GM03348 (cell line): ENCODE measurements at places on chromosomes 12 and 14.

DNA sequence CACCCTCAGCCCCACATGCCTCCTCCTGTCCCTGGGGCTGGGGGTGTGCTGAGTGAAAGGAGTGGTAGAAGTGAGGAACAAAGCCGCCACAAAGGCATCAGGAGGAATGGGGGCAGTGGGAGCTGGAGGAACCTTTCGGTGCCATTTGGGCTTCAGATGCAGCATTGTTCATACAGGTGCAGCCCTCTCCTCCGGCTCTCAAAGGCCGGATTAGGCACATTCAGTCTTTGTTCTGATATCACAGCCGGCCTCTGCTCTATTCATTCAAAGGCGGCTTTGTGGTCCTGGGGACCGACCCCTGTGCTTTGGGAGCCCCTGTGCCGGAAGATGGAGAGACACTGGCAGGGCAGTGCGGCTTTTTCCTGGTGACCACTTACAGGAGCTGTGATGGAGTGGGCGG lies 53.2 kb downstream of the SMOC1 start:
- DNase-seq = no peak

DNA sequence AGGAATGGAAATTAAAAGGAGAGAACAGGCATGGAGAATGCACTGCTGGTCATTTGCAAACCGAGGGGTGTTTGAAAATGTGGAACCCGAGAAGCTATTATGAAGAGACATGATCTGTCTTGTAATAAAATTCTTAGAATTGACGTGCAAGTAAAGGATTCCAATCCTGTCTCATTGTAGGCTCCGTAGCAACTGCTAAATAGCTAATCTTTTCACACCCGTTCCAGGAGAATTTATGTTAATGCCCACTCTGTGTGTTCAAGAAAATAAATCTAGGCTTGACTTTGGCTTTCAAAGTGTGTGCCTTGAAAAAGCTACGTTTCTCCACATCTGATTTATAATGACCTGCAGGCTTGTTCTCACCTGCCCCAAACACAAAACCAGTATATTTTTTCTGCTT lies 380.9 kb downstream of the GLT1D1 start:
- no peak for DNase-seq

DNA sequence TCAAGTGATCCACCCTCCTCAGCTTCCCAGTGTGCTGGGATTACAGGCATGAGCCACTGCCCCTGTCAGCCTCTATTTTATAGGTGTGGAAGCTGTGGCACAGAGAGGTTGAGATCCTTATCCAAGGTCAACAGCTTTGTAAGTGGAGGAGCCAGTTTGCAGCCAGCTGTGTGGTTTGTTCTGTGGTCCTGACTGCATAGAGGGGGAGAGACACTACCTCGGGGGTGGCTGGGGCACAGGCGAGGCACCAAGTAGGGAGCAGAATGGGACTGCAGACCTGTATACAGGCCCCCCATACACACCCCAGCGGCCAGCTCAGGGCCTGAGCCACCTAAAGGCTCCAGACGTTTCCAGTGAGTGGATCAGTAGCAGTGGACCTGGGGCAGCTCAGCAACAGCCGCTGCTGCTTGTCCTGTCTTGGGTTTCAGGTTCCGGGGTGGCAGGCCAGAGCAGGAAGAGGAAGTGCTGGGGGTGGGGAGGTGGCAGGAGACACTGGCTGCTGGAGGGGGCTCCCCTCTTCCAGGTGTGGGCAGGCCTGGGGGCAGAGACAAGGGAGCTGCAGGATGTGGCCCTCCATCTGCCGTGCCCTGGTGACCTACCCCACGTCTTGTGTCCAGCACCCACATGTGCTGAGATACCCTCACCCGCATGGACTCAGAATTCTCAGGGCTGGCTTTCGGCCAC lies 11.0 kb downstream of the ORAI1 start:
- no peak for DNase-seq

DNA sequence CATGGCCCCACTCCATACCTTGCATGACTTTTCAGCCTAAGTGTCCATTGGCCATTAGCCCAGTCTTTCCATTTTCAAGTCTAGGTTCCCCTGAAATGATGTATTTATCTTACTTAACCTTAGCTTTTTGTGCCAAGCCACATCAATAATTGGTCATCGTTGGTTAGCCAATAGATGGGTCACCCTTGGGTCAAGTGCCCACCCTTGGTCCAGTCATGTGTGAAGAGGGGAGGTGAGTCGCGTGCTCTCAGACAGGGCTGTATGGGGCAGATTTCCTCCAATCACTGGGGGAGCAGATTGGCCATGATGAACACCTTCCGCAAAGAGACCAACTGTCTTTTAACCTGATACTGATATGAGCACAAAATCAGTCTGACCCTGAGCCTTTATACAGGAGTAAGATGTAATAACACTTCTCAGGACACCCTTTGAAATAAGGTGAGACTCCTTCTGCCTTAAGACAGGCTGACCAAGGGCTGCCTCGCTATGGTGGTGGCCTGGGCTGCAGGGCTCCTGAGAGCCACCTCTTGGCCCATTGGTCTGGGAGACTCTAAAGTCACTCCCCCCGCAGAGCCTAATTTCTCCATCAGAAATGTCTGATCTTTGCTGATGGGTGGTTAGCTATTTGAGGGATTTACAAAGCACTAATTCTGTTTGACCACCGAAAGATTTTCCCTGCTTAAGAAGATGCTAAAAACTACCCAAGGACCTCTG lies 143.2 kb downstream of the ZFP36L1 start:
- no peak for DNase-seq

DNA sequence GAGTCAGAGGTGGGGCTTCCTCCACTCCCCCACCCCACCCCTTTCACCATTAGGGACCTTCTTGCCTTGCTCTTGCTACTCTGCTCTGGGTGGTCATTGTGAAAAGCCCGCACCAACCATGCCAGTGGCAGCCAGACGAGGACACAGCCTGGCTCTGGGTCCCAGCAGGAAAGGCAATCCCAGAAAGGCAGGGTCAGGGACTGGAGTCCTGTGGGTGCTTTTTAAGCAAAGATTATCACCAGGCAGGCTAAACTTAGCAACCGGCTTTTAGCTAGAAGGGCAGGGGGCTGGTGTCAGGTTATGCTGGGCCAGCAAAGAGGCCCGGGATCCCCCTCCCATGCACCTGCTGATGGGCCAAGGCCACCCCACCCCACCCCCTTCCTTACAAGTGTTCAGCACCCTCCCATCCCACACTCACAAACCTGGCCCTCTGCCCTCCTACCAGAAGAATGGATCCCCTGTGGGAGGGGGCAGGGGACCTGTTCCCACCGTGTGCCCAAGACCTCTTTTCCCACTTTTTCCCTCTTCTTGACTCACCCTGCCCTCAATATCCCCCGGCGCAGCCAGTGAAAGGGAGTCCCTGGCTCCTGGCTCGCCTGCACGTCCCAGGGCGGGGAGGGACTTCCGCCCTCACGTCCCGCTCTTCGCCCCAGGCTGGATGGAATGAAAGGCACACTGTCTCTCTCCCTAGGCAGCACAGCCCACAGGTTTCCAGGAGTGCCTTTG lies 1.2 kb upstream of the GAPDH start:
- DNase-seq = peak; percentile 80

DNA sequence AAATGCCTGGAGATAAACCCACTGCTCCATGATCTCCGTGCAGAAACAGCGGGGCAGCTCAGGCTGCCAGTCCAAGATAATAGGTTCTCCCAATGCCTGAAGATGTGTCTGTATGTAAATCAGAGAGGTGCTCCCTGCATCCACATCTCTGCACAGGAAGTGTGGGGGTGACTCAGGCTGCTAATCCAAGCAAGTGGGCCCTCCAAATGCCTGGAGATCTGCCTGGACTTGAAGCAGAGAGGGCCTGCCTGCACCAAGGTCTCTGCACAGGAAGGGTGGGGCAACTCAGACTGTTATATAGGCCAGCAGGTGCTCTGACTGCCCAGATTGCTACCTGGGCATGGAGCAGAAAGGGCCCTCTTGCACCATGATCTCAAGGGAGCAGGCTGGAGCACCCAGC lies 504.7 kb downstream of the LRFN5 start:
- no peak for DNase-seq

GRCh38 chr12:94952325-94952724 lies 51.2 kb downstream of the NDUFA12 start:
- no peak for DNase-seq

- DNase-seq = no peak
These were observed 39.0 kb upstream of the G2E3 start for GRCh38 chr14:30519961-30520360.

DNA sequence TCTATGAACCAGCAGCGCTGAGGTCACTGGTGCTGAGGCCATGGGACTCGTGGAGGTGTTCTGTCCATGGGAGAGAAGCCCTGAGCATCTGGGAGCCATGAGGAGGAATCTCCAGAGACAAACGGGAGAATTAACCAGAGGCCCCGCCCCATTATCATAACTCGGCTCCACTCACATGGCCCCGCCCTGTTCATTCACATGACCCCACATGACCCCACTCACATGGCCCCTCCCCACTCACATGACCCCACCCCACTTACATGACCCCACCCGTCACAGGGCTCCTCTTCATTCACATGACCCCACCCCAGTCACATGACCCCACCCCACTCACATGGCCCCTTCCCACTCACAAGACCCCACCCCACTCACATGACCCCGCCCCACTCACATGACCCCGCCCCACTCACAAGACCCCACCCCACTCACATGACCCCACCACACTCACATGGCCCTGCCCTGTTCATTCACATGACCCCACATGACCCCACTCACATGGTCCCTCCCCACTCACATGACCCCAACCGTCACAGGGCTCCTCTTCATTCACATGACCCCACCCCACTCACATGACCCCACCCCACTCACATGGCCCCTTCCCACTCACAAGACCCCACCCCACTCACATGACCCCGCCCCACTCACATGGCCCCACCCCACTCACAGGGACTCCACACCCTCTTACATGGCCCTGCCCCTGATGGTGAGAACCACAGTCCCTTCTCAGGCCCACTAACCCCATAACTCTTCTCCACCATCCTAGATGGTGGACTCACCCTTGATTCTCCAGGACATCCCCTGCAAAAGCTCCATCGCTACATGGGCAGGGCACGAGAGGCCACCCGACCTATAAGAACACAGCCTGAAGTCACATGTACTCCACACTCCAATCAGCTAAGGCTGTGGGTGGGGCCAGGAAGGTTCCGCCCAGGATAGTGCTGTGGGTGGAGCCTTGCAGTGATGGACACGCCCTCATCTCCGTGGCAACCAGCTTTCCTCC lies 151.1 kb upstream of the SFSWAP start:
- no peak for DNase-seq

- DNase-seq = peak; percentile 49
These were observed 115.5 kb upstream of the G2E3 start for GRCh38 chr14:30443368-30444007.

- peak; percentile 72 for DNase-seq
These were observed 72.8 kb downstream of the GALNT4 start for GRCh38 chr12:89451841-89452251.

DNA sequence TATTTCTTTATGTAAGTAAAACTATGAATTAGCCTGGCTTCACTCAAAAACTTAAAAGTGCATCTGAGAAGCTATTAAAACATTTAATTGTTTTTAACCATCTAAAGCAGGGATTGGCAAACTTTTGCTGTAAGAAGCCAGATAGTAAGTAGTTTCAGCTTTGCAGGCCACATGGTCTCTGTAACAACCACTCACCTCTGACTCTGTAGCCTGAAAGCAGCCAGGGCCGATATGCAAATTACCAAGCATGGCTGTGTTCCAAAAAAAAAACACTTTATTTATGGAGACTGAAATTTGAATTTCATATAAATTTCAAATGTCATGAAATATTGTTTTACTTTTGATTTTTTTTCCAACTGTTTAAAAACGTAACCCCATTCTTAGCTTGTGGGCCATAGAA lies 95.3 kb downstream of the CIT start:
- no peak for DNase-seq

GRCh38 chr12:109758426-109759420 lies 45.1 kb downstream of the FAM222A start:
- no peak for DNase-seq

GRCh38 chr12:46451276-46452021 lies 78.9 kb upstream of the SLC38A2 start:
- no peak for DNase-seq

DNA sequence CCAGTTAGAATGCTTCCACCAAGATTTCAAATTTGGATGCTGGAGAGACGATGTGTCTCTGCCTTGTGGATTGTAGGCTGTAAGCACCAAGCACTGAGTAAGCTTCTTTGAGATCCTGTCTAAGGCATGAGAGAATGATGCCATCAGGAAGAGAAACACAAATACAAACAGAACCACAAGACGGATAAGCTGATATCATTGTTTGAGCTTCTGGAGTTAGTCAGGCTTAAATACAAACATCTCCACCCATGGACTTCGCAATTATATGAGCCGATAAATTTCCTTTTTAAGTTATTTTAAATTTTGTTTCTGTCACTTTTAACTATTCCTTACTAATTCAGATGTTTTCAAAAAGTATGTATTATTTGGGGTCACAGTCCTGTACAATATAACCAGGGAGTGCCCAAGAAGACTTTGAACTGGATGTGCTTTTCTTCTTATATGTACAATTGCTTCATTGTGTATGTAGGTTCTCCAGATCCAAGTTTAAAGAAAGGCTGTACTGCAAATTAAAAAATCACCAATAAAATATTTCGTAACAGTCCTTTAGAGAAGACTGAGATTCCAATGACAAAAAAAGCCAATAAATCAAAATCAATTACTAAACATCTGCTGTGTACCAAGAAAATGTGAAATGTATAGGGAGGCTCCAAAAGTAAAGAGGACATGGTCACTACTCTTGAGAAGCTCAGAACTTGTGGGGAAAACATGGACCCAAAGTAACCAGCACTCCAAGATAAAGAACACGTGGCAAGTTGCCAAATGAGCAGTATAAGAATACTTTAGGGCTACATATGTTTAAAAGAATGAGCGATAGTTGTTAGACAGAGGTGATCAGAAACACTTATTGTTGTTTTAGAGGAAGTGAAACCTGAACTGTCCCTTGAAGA lies 274.1 kb downstream of the ADAMTS20 start:
- DNase-seq = no peak

GRCh38 chr14:101743701-101744100 lies 17.8 kb upstream of the PPP2R5C start:
- DNase-seq = no peak

DNA sequence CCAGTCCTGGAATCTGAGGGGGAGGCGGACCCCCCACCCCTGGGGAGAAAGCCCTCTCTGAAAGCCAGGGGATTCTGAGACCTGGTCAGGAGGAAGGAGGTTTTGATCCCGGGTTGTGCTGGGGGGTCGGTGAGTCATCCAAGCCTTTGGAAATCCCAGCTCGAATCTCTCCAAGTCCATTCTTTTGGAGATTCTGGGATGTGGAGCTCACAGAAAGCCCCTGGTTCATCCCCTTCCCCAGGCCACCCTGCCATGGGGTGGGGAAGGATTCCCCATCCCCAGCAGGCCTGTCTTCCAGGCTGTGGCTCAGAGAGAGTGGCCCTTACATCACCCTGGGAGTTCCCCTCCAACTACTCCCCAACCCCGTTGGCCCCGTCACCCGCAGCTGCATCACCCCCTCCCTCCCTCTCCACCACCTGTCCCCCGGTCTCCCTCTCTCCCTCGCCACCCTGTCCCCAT lies 14.3 kb downstream of the EXOC3L4 start:
- peak; percentile 47 for DNase-seq
